ENCODE measurements at places on chromosomes 6 and 20.

DNA sequence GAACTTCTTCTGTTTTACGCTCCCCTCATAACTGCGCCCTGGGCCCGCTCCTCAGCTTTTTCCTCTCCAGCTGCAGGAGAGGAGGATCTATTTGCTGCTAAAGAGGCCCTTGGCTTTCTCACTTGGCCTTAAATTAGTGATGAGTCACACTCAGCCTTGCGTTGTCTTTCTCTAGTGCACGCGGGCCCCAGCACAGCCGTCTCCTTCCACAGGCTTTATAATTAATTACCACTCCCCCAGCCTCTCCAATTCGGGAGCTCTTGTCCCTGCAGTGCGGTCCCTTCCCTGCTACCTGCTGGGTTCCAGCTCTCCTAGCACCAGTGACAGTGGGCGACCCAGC is 25.2 kb downstream of the PACSIN1 start:
- DNase-seq, result no peak

- DNase-seq, result no peak
These were observed 799 bp upstream of the ME1 start for GRCh38 chr6:83431545-83432155.

DNA sequence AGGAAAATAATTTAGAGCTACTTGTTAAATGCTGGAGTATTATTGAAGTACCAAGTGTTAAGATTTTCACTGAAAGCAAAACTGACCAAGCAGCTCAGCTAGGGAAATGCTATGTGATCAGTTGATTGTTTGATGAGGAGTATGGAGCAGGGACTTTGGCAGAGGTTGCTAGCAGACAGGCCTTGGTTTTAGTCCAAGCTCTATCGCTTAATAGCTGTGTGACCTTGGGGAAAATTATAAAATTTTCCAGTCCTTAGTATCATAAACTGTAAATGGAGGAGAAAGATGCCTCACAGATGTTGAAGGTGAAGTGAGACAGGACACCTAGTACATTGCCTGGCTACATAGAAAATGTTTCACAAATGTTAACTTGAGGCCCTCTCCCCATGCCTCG is 136.6 kb downstream of the MTHFD1L start:
- no peak for DNase-seq

DNA sequence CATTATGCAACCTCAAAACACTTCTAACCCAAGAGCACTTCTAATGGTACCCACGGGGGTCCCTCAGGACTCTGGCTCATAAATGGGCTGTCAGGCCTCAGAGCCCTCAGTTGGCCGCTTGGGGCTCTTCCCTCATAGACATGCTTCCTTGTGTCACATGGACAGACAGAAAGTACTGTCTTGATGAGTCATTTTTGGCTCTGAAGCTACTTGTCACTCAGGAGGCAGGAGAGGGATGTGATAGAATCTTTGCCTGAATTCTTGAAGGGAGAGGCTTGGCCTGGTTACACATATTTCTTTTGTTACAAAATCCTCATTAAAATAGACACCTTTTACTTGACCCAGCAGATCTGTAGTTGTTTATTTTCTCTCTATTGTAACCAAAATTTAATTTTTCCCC is 15.1 kb upstream of the EDN1 start:
- no peak for DNase-seq

GRCh38 chr20:61742097-61742825 is 323.4 kb downstream of the TAF4 start:
- no peak for DNase-seq

DNA sequence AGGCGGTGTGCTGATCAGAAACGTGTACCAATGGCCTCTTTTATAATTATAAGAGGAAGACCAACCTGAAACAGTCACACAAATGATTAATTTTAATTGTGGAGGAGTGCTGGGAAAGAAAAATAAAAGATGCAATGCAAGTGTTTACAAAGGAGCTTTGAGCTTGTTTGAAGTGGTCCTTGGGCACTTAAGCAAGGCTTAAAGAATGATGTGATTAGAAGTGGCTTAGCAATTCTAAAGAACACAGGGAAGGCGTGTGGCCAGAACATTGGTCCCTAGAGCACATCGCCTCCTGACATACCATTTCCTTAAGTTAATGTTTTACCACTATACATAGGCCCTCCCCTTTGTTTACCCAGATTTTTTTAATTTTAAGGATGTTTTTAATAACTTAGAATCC is 26.1 kb downstream of the PTPN1 start:
- no peak for DNase-seq

GRCh38 chr20:32577657-32578056 is 7.5 kb downstream of the NOL4L start:
- DNase-seq, result no peak

DNA sequence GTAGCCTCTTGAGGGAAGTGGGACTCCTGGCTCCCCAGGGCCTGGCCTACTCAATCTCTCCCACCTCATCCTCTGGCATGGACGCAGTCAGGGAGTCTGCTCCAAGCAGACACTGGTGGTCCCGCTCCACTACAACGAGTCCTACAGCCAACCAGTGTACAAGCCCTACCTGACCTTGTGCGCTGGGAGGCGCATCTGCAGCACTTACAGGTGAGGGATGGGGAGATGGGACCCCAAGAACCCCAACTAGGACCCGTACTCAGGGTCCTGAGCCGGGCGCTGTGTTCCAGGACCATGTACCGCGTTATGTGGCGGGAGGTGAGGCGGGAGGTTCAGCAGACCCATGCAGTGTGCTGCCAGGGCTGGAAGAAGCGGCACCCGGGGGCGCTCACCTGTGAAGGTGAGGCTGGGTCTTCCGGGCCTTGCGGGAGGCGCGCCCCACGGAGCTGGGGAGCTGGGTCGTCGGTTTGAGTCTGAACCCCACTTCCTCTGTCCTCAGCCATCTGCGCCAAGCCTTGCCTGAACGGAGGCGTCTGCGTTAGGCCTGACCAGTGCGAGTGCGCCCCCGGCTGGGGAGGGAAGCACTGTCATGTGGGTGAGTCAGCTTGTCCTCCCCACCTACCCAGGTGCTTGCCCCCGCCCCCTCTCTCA is 2.1 kb downstream of the EGFL8 start:
- no peak for DNase-seq

- no peak for DNase-seq
These were observed 91.0 kb downstream of the TCP11 start for GRCh38 chr6:35049900-35050756.

GRCh38 chr6:35368038-35368887 is 25.9 kb downstream of the PPARD start:
- no peak for DNase-seq

GRCh38 chr6:125746019-125746414 is 3.4 kb upstream of the HEY2 start:
- no peak for DNase-seq

DNA sequence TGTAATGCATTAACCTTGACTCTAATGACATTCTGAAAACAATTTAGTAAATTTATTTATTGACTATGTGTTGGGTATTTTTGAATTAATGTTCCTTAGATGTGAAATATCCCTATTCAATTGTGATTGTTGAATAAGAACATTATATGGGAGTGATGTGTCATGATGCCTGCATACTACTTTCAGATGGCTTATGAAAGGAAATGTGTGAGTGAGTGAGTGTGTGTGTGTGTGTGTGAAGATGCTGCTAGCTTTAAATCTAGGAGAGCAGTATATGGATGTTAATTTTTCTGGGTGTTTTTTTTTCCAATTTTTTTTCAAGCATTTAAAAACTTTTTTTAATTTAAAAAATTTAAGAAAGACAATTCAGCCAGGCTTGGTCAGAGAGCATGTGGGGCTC is 32.5 kb upstream of the NT5E start:
- no peak for DNase-seq

DNA sequence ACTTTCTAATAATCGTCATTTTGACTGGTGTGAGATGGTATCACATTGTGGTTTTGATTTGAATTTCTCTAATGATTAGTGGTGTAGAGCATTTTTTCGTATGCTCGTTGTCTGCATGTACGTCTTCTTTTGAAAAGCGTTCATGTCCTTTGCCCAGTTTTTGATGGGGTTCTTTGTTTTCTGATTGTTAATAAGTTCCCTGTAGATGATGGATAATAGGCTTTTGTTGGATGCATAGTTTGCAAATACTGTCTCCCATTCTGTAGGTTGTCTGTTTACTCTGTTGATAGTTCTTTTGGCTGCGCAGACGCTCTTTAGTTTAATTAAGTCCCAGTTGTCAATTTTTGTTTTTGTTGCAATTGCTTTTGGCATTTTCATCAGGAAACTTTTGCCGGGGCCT is 32.3 kb upstream of the XRN2 start:
- no peak for DNase-seq

GRCh38 chr20:33875055-33875454 is 63.9 kb downstream of the CHMP4B start:
- no peak for DNase-seq

DNA sequence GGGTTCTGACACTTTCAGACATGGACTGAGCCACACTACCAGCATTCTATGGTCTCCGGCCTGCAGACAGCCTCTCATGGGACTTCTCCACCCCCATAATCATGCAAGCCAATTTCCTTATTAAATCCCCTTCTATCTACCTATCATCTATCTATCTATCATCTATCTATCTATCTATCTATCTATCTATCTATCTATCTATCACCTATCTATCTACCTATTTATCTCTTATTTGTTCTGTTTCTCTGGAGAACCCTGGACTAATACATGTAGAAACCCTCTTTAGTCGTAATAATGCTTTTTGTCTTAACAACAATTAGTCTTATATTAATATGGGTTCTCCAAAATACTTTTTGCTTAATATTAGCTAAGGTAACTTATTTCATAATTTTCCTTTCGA is 174.1 kb upstream of the PRSS16 start:
- no peak for DNase-seq

DNA sequence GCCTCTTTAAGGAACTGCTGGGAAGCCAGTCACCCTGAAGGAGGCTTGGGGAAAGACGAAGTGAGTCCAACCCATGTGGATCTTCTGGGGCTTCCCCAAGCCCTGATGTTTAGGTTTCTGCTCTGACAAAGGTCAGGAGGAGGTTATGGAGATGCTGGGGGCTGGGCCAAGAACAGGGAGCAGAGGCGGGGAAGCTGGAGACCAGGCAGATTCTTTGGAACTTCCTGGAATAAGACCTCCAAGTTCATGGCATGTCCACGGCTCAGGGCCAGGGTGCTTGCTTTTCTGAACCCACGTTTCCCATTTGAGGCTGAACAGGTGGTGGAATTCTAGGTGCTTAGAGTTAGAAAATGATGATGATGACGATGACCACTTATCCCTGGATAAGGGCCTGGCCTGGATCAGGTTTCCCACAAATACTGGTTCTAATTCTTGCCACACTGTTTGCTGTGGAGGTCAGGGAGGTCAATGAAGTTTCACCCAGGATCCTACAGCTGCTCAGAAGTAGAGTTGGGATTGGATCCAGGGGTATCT is 30.0 kb upstream of the TGM2 start:
- DNase-seq, result no peak

- DNase-seq, result no peak
These were observed 66.4 kb downstream of the HMGN3 start for GRCh38 chr6:79167931-79168694.

- no peak for DNase-seq
These were observed 7.1 kb downstream of the VNN2 start for GRCh38 chr6:132750455-132751248.

DNA sequence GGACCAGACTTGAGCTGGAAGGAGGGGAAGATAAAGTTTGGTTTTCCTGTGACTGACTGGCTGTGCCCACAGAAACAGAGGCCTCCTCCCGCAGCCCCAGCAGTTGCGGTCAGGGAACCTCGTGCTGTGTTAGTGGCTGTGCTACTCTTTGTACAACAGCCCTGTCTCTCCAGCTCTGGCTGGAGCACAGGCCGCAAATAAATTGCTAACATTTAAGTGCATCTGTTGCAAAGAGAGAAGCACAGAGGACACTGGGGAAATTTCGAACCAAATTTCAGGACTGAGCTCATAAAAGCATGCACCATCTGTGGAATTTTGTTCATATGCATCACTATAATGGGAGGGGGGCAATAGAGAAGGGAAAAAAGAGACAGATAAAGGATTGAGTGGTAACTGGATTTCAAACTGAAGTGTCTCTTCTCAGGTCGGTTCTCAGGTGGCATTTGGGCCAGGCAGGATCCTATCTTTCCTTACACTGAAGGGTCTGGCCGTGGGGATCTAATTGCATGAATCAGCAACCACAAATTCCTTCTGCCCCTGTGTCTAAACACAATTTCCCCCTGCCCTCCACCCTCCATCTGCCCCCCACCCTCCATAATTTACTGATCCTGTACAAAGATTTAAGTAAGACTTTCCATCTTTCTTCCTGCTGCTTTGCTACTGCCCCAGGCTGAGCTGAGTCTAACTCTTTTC is 88.9 kb upstream of the ATXN1 start:
- DNase-seq, result no peak

GRCh38 chr6:151738267-151738666 is 69.2 kb upstream of the ESR1 start:
- no peak for DNase-seq

- DNase-seq, result no peak
These were observed 325.9 kb downstream of the PLCB1 start for GRCh38 chr20:8457978-8458377.

DNA sequence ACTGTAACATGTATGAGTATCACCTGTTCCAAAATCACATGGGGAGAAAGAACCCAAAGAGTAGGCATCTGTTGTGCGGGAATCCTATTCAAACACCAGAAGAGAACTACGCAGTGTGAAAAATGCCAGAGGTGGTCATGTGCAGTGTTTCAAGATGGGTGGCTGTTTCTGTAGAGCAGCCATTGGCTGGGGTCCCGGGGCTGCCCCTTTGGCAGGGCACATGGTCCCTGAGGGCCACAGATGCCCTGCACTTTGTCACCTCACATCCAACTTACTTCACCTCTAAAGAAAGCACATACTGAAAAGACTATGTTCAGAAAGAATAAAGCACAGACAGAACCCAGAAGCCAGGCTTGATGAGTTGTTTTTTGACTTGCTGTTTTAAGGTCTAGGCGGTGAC is 12.3 kb downstream of the MTCH1 start:
- no peak for DNase-seq

DNA sequence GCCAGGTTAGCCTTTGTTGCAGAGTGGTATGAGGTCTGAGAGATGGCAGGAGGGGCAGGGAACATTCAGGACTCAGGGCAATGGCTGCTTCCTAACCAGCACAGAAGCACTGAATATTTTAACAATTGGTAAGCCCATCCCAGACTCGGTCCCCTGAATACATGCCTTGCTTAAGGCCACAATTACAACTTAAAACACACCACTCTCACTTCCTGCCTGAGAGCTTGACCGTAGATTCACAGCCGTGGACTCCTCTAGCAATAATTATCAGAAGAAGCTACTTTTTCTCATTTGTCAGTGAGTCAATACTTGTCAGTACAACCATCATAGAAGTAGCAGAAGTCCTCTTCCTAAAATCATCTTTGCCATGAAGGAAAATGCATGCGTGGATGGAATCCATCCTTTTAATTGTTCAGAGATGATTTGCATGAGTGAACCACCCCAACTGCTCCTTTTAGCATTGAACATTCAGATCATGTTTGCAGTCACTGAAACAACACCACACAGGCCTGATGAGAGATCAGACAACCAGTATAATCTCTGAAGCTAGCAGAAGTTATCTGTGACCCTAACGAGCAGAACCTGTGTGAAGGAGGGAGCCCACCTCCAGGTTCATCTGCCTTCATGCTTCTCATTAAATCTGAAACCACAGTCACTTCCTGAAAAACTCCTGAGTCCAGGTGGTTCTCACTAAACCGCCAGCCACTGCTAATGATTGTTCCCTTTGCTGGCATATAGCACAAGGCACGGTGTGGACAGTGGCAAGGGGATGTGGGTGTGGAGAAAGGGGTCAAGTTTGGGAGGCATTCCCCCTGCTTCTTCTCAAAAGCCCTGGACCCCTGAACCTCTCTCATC is 333.9 kb upstream of the CNR1 start:
- no peak for DNase-seq
